Fibroblast of gingiva (primary cell): ENCODE measurements at places on chromosomes 12 and 14.
A peak's percentile ranks its signal among the peaks of the same experiment; 100 is the strongest.

GRCh38 chr12:114371733-114372132 is 34.2 kb downstream of the TBX5 start:
- DNase-seq, result no peak

GRCh38 chr14:35384455-35385041 is 20.0 kb downstream of the NFKBIA start:
- peak; percentile 92 for DNase-seq

- DNase-seq, result peak; percentile 35
These were observed 54.7 kb downstream of the FGD4 start for GRCh38 chr12:32454075-32454474.

DNA sequence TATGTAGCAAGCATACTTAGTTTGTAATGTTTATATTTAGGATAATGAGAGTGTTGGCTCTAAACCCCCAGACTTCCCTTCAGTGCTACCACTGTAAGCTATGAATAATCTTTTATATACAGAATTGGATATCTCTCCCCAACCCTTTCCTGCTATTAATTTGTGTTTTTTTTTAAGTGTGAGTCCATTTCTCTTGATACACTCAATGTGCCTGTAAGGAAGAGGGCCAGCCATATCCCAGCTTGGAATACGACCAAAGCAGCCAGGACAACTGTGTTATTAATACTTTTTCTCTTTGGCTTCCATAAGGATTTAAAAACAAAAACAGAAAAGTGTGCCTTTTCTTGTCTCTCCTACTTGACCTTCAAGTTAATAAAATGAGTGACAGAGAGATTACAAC is 116.7 kb downstream of the SNAPC1 start:
- DNase-seq, result no peak

GRCh38 chr14:92903359-92903758 is 19.6 kb upstream of the CHGA start:
- DNase-seq, result no peak

- DNase-seq, result peak; percentile 99
These were observed 2.6 kb upstream of the KLRK1 start for GRCh38 chr12:10392394-10392930.

DNA sequence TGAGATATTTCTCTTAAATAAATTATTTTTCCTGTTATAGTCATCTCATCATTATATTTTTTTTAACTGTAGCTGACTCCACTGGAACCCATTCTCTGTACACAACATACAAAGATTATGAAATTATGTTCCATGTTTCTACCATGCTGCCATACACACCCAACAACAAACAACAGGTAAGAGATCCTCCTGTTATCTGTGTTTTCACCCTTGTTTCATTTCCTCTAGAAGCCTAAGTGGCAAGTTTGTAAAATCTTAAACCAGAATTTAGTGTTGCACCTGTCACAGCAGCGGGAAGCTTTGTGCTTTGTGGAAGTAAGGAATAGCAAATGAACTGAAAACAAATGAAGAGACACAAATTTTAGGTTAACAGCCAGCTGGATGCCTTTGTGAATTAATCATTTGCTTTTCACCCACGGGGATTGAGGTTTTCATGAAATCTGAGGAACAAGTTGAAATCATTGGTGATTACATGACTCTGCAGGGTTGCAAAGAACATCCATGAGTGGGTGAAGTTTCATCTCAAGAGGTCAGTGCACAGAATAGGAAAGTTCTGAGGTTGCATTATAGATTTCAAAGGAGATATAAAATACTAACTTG is 273.9 kb upstream of the RGS6 start:
- peak; percentile 43 for DNase-seq

- DNase-seq, result no peak
These were observed 28.2 kb downstream of the EEA1 start for GRCh38 chr12:92900941-92901340.

DNA sequence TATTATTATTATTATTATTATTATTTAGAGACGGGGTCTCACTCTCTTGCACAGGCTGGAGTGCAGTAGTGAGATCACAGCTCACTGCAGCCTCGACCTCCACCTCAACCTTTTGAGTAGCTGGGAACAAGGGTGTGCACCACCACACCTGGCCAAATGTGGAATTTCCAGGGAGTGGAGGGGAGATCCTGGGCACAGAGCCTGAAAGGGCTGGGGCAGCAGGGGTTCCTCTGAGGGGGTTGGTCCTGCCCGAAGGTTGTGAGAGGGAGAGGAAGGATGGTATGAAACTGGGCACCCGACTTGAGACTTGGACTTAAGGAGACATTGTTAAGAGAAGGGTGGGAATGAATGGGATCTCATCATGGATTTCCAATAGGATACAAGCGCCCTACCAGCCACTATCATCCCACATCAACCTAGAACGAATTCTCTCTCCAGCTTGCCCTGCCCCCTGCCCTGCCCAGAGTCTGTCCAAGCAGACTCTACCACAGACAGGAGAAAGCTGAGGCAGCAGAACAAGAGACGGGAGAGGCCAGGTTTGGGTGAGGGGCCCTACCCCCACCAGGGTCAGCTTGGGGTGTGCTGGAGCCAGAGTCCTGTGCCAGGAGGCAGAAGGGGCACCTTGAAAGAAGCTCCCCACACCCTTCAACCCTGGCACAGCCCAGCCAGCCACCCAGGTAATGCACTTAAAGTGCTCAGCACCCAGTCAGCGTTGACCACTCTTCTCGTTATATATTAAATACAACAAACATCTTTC is 2.4 kb upstream of the DYNC1H1 start:
- no peak for DNase-seq

GRCh38 chr12:124397399-124397679 is 102.4 kb downstream of the RFLNA start:
- no peak for DNase-seq

GRCh38 chr14:55780156-55780946 is 200.3 kb downstream of the KTN1 start:
- peak; percentile 85 for DNase-seq

DNA sequence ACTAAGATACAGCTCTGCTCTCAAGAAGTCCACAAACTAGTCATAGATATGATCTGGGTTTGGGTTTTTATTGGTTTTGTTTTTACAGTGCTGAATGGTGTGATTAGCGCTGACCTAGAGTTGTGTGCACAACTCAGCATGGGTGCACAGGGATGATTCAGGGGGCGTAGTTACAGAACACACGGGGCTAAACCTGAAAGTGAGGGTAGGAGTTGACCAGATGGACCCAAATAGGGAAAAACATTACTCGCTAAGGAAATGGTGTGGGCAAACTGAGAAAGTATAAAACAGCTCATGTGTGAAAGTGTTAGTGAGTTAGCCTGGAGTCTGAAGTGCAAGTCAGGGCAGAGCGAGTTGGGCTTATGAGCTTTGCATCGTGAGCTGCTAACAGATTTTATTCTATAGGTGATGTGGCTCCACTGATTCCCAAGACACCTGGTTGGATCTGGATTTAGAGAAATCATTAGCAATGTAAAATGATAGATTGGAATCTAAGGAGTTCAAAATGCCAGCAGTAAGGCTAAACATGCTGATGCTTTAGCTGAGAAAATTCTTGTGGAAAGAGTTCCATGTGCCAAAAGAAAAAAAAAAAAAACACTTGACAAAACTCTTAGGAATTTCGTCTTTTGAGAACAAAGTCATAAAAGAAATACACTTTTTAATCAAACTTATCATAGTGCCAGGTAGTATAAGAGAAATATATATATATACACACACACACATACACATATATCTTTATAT is 134.9 kb downstream of the SLC5A8 start:
- DNase-seq, result no peak

GRCh38 chr12:47819896-47820630 is at the start of gene HDAC7:
Gene HDAC7 (minus strand): TSS chr12:47819903. CDS start chr12:47819785, 118 bp downstream.
- peak; percentile 91 for DNase-seq

DNA sequence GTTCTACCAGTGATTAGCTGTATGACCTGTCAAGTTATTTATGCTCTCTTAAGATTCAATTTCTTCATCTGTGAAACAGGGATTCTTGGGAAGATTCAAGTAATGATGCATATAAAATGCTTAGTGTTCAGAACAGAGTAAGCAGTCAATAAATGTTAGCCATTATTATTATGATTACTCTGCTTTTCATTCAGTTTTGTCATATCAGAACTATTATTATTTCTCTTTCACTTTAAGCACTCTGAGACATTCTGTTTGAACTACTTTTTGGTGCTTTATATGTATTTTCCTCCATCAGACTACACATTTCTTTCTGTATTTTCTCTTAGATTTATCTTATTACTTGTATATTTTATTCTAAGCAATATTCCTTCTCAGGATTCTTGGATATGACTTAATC is 81.2 kb downstream of the CFAP54 start:
- DNase-seq, result no peak

DNA sequence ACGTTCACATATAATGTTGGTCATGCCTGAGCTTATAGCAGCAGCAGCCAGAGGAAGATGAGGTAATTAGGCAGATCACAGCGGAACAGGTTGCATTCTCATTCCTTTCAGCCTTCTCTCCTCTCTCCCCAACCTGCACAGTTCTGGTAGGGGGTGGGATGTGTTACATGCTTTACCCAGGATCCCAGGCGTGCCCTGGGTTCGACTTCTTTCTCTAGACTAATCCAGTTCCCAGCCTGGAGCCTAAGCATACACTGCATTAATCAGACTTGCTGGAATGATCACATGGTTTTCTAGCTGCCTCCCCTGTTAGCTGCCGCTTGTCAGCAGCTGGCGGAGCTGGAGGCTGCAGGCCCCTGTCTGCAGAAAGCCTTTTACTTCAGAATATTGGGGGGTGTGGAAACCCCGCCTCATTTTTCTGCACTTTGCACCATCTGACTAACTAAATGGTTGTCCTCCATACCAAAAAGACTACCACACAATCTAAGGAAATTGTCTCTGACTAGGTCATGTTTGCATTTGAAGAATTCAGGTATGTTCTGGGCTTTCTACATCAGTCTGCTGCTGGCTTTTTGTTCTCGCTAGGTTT is 46.0 kb upstream of the EVL start:
- DNase-seq, result no peak

GRCh38 chr12:131076791-131077747 is 123.4 kb downstream of the ADGRD1 start:
- no peak for DNase-seq

GRCh38 chr12:45989287-45989686 is 1.1 kb downstream of the SCAF11 start:
- DNase-seq, result peak; percentile 4

DNA sequence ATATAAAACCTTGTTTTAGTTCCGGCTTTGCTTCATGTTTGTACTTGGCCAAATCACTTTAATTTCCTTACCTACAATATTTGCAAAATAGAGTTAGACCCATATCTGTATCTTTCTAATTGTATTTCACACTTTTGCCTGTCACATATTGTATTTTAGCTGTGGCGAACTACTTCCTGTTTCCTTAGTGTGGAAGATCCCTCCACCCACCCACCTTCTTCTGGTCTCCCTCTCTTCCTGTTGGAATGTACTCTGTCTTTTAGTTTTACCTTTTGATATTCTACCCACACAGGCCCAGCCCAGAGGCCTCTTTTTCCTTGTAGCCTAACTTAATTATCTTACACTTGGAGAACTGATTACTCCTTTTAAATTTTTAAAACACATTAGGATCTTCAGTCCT is 78.2 kb downstream of the SCN8A start:
- DNase-seq, result no peak

GRCh38 chr12:68225576-68226476 is at the start of gene IL26:
Gene IL26 (minus strand): TSS chr12:68225810. CDS start chr12:68225756, 54 bp downstream.
- no peak for DNase-seq

DNA sequence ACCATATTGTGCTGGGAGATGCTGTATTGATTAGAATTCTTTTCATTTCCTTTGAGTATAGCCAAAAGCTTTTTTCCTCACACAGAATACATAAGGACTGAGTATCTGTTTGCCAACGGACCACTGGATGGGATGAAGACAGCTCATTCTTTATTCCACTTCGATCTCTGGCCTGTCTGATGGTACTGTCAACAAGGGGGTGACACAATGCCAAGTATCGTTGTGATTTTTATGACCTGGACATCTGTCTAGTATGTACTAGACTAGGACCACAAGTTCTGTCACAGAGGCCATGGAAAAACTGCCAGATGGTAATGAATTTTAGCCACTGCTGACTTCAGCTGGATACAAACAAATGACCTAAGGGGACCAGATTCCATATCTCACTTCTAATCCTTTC is 502.7 kb downstream of the SOX5 start:
- DNase-seq, result no peak

DNA sequence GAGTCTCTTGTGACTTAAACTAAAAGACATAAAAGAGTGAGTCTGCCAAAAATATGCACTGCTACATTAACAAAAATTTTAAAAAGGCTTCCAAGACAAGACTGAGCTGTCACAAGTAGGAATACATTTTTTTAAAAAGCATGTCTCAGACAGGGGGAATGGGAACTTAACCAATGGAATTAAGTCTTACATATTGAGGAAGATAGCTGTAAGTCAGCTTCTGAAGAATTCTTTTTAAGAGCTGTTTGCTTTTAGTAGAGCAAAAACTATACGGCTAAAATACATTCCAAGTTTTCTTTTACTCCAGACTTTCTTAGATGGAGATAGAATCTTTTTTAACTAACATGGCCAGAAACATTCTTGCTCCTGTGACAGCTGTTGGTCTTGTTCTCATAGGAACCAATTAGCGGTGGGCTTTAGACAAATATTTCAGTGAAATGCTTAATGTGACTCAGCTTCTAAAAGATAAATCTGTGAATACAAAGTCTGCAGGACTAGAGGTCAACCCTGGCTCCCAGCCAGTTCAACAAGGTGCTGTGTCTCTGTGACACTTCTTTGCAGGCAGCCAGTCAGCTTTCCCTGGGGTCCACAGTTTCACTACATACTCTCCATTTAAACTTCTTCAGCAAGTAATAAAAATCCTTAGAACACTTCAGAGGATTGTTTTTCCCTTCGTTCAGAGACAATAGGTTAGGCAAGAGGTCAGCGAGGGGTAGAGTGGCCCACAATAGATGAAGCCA is 187.6 kb downstream of the NAV3 start:
- DNase-seq, result peak; percentile 18

DNA sequence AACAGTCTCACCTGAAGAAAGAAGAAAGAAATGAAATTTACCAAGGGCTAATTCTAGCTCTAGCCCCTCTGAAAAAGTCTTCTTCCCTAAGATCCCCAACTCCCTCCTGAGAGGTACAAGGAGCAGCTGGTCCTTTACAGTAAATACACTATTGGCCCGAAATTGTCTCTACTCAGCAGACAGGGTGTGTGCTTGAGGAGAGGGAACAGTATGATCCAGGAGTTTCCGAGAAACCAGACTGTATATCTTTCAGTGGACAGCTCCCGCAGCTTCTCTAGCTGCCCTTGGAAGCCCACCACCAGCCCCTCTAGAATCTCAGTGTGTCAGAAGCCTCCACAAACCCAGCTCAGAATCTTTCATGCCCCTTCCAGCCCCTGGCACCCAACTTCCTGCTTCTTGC is 8.1 kb downstream of the GPR84 start:
- no peak for DNase-seq

DNA sequence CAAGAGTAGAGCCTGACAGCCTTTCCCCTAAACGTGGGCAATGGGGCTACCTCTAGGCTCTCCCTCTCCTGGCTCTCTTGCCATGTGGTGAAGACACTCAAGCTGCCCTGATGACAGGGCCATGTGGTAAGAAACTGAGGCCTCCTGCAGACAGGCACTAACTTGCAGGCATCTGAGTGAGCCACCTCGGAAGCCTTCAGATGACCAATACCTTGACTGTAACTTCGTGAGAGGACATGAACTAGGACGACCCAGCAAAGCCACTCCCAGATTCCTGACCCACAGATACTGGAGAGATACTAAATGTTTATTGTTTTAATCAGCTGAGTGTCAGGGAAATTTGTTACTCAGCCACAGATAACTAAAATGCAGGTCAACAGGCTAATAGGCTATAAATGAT is 96.4 kb downstream of the EFCAB11 start:
- no peak for DNase-seq

GRCh38 chr12:57803319-57803893 is 15.1 kb downstream of the AVIL start:
- DNase-seq, result peak; percentile 53
